Myocyte (in vitro differentiated cells): ENCODE measurements at places on chromosomes 13 and 19. TPM values are rescaled to one million over a fixed set of nuclear protein-coding genes. Genes with fewer than 3 reads are reported as not detected.

Gene TRIM13
- total RNA-seq, result 26.4 and 31.6 TPM in 2 replicates

Gene KIRREL2
- not detected in 2 replicates for total RNA-seq

Gene CFD
- 0.16 and 0.57 TPM in 2 replicates for total RNA-seq

Gene COL5A3
- 75.3 and 93.4 TPM in 2 replicates for total RNA-seq

Gene ANKLE1
- 0.27 and 0.36 TPM in 2 replicates for total RNA-seq

Gene RASAL3
- not detected in 2 replicates for total RNA-seq

Gene FAM216B
- not detected in 2 replicates for total RNA-seq
